ENCODE measurements at places on chromosomes 2 and 18.

DNA sequence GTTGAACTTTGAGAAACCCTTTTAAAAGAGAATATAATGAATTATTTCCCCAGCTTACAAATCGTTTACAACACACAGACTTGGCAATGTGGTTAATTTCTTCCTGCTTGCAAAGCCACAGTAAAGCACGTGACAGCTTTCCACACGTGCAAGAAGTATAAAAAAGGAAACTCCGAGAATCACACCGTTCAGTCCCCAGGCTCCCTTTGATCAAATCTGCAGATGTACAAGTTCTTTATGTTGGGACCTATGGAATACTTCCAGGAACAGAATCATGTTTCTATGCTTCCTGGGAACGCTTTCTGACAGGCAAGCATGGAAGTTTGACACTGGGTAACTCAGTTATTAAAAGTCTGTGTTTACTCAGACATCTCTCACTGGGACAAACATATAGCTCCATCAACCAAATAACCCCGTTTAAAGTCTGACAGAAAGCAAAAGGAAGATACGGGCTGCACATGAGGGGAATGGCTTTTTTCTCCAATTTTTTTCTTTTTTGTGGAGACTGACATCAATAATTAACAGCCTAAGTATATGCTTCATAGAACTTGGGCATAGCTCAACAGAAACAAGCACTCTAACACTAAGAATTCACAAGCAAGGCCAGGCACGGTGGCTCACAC is 134.8 kb downstream of the EIPR1 start:
- no peak for DNase-seq

GRCh38 chr2:69553991-69554390 is 89.5 kb downstream of the AAK1 start:
- no peak for DNase-seq

DNA sequence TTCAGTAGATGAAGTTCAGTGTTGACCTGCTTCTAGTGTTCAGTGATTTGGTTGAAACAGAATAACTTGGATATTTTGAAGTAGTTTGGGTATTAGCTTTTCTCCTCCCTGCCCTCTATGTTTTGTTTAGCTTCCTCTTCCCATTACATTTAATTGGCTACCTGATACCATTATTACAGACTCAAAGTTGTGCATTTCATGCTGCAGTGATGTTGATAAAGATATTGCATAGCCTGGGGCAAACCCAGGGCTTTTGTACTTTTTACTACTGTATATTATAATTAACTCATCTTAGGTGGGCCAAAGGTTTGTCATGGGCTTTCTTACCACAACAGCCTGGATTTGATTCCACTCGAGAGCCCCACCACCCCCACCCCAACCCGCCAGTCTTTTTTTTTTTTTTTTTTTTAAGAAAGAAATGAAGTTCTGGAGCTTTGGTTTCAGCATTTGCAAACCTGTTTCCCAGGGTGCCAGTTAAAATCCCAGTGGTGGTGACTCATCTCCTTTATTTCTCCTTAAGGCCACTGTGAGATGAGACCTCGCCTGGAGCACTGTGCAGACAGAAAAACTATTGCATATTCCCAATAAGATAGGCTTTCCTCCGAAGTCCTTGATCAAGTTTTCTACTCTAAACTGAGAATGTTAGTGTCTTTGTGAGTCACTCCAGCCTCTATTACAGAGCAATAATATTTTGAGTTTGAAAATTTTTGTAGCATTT is 393.7 kb upstream of the FANCL start:
- DNase-seq = no peak

DNA sequence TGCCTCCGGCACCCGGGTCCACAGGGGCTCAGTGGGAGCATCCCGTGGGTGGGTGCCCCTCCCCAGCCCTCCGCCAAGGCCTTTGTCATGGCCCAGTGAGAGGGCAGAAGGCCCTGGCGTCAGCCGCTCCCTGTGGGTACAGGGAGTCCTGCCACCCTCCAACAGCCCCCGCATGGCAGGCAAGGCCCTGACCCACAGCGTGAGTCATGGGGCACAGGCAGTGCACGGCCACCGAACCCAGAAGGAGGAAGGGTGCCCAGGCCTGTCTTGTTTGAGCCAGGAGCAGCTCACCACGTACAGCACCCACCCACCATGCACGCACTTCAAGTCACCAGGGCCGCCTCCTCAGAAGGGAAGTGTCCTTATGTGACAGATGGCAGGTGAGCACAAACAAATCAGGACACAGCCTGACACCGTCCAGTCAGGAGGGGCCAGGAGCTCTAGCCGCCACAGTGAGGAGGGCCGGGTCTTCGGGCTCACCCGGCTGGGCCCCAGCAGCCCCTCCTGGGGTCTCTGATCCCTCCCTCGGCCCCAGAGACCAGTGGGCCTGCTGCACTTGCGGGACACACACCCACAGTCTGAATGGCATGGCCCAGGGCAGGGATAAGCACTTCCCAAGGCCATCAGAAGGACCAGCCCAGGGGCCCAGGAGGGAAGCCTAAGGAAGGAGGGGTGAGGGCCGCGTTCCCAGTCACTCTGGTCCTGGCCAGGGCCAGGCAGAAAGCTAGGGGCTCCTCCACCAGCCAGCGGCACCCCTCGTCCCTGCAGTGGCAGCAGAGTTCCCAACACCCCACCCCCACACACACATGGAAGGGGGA is 25.8 kb downstream of the BIN1 start:
- DNase-seq = no peak

- DNase-seq = no peak
Measured at GRCh38 chr2:241129086-241129871, 20.0 kb downstream of the PASK start.

DNA sequence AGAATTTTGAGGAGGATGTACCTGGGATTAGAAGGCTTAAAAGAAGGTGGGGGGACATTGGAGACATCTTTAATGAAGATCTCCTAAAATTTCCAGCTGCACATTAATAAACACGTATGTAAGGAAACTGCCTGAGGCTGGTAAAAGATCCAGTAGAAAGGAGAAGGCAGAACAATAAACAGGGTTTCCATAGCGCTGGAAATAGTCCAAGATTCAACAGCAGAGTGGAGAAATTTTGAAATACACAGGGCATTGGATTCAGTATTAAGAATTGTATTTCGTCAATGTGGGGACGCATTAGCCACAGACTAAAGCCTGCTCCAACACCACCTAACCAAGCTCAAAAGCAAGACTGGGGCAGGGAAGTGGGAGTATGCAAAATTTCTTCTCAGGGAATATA is 606.9 kb upstream of the NRXN1 start:
- no peak for DNase-seq

DNA sequence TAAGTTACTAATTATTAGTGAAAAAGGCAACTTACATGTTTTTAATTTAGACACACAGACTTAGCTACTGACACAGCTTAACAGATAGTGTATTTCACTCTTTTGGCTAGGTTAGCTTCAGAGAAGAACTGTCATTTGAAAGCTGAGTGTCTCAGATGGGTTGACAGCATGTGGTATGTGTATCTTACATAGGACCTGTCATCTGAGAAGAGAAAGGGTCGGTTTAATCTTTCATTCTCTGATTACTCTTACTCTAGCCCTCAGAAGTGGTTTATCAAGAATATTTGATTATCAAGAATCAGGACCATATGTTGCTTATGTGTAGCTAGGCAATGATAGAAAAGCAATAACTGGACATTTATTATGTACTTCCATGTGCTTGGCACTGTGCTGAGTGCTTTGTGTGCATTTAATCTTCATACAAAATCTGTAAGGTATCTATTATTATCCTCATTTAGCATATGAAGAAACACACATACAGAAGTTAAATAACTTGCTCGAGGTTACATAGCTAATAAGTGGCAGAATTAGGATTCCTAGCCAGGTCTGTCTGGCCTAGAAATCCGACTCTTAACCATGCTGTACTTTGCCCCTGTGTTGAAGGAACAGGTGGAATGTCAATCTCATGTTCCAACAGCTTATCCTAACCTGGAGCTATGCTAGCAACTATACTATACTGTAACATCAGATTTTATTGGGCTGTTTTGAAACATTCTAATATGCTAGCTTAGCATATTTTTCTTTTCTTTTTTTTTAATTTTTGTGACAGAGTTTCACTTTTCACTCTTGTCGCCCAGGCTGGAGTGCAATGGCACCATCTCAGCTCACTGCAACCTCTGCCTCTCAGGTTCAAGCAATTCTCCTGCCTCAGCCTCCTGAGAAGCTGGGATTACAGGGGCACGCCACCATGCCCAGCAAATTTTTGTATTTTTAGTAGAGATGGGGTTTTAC is 28.4 kb downstream of the CFLAR start:
- no peak for DNase-seq

DNA sequence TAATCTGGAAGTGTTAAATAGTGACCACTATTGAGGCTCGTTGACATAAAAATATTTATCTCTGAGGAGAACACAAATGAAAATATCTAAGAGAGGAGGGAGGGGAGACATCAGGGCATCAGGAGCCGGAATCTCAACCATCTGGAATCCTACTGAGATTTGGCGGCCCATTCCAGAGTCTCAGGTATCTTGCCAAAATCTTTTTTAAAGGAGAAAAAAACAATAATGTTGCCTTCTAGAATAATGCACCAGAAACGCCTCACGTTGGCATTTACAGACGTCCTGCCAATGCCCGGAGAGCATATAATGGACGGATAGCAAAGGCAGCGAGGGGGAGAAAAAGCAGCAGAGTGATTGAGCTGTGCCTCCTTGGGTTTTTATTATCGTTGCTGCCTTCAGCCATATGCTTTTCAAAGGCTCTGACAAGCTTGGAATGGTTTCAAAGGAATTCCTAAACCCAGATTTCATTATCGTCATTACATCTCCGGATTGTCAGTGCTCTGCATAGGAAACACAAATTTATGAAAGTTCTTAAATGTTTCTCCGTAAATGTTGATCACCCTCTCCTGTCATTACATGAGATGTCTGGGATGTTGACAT is 30.9 kb upstream of the EGR4 start:
- DNase-seq = no peak
